Activated naive CD4-positive, alpha-beta T cell treated with Interleukin-2 at 50 U/mL for 16 hours (primary cell): ENCODE measurements at places on chromosomes 4 and X.
A peak's percentile ranks its signal among the peaks of the same experiment; 100 is the strongest.

- DNase-seq = no peak
Observed at GRCh38 chr4:121299367-121299766, 81.5 kb downstream of the QRFPR start.

DNA sequence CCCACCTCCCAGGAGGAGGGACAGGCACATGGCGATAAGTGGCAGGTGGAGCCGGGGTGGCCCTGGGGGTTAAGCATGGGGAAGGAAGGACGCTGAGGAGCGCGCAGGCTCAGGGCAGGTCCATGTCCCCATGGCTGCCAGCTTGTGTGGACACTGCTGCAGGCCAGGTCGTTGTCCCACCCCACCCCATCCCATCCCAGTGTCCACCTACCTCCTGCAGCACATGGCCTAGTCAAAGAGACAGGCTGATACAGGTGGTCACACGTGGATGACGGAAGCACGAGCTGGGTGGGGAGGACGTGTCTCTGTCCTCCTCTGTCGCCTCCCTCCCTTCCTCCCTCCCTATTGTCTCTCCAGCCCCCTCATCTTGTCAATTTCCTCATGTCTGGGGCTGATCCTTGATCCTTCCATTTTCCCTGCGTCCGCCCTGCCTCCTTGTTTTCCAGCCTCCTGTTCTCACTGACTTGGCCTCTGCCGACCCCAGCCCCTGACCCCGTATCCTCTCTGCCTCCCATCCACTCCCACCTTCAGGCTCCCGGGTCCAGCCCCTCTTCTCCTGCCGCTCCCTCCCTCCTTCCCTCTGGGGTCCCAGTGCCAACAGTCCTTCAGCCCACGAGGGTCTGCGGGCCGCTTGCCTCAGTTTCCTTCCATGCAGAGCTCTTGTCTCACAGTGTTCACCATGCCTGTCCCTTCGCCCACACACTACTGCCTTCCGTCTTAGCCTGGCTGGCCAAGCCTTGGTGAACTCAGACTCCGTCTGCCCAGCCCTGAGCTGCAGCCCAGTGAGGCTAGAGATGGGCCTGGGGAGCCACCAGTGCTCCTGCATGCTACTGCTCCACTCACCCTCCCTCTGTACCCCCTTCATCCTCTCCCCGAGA lies 15.5 kb upstream of the ADD1 start:
- no peak for DNase-seq

GRCh38 chr4:17068392-17068791 lies 169.9 kb upstream of the LDB2 start:
- no peak for DNase-seq

- DNase-seq = no peak
Observed at GRCh38 chr4:24965627-24966026, 52.8 kb upstream of the CCDC149 start.

DNA sequence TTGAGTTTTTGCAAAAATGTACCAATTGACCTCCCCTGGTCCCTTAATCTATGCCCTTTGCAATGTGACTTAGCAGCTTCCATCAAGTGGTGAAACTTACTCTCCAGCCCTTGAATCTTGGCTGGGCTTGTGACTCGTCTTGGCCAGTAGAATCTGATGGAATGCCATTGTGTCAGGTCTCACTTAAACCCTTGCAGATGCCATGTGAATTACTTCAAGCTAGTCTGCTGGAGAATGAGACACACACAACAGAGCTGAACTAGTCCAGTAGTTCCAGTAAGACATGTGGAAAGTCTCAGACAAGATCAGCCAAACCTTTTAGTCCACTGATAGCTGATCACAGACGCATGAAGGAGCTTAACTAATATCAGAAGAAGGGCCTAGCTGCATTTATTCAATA lies 567.8 kb upstream of the CPEB2 start:
- DNase-seq = no peak

DNA sequence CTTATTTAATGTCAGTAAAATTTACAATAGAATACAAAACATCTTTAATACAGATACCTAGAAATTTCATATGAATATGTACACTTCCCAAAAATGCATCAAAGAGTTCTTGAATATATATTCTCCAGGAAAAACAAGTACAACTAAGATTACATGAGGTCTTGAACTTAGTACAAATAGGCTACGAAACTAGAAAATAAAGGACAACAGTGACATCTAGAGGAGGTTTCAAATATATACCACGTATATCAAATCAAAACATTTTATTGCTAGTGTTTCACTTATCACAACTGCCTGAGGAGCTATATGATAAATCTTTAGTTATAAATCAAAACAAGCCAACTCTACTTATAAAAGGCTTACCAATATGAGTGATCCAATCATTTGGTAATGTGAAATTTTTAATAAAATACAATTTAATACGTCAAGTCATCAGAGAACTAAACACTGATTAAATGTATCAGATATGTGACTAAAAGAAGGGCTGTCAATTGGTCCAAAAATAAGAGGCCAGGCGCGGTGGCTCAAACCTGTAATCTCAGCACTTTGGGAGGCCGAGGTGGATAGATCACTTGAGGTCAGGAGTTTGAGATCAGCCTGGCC lies 36.6 kb downstream of the ANAPC10 start:
- no peak for DNase-seq

DNA sequence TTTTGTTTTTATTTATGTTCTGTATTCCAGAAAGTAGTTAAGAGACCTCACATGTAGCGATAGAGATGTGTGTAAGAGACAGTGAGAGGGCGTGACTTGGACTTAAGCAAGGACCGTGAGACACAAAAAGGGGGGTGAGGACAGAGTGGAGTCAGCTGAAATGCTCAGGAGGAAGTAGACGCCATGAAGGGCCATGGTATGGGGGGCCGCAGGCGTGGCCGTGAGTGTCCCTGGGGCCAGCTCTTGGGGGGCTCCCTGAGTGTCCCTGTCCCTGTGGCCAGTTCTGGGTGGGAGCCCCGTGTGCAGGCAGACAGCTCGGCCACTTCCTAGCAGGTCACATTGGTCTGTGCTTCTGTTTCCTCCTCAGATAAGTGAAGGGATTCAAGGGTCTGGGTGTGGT lies 23.0 kb upstream of the MSANTD1 start:
- no peak for DNase-seq

- DNase-seq = no peak
Observed at GRCh38 chr4:120750152-120750525, 172.4 kb downstream of the PRDM5 start.

- no peak for DNase-seq
Observed at GRCh38 chr4:164428561-164428960, 325.4 kb upstream of the SMIM31 start.

DNA sequence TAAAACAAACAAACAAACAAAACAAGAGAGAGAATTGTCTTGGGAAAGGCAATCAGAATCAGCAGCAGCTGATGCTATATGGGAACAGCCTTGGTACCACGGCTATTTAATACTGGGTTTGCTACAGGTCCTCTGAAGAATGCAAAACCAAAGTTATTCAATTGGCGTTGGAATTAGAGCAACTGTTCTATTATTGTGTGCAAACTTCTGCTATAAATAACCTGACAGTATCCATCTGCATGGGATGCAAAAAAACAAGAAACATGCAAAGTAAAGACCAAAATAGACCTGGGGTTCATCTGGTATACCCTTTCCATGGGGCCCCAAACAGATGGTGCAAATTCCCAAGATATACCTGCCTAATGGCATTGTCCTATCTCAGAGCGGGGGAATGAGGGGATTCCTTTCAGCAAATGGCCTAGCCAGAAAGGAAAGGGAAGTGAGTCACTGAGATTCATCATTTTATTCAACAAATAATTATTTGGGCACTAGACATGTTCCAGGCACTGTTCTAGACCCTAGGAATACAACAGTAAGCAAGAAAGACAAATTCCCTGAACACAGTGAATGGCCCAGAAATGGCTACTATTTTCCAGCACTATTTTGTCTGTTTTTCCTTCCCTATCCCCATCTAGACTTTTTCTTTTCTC lies 268.9 kb downstream of the FBXW7 start:
- no peak for DNase-seq

- no peak for DNase-seq
Observed at GRCh38 chr4:61886131-61886530, 686.0 kb downstream of the ADGRL3 start.

GRCh38 chrX:6227453-6227835 lies 1.2 kb downstream of the NLGN4X start:
- no peak for DNase-seq

- no peak for DNase-seq
Observed at GRCh38 chrX:132367314-132367713, 121.5 kb downstream of the MBNL3 start.

- DNase-seq = no peak
Observed at GRCh38 chrX:136158685-136159084, 11.4 kb downstream of the FHL1 start.

- DNase-seq = no peak
Observed at GRCh38 chr4:85496126-85496849, 21.3 kb downstream of the ARHGAP24 start.

GRCh38 chr4:147481577-147482109 lies 746 bp downstream of the EDNRA start:
- no peak for DNase-seq

GRCh38 chr4:84803720-84804119 lies 162.8 kb downstream of the WDFY3 start:
- no peak for DNase-seq

- DNase-seq = no peak
Observed at GRCh38 chr4:9999956-10000561, 21.2 kb downstream of the SLC2A9 start.

GRCh38 chrX:10049236-10049635 lies 82.1 kb downstream of the CLDN34 start:
- DNase-seq = no peak

- DNase-seq = no peak
Observed at GRCh38 chr4:67393699-67394281, 151.5 kb downstream of the CENPC start.

DNA sequence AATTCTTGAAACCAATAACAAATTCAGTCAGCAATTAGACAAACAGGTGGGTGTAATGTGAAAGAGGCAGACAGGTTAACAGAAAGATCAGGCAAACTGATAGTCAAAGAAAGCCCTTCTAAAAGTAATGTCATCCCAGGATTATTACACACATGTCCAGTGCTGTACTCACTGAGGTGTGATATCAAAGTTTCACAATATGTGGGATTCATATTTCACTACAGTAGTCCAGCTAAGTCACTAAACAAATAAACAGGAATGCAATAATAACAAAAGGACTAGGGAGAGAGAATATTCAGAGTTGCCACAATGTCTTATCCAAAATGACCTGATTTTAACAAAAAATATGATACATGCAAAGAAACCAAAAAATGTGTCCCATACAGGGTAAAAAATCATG lies 787.5 kb downstream of the FSTL5 start:
- DNase-seq = no peak

GRCh38 chrX:70527610-70528345 lies 83.1 kb downstream of the DLG3 start:
- DNase-seq = no peak

DNA sequence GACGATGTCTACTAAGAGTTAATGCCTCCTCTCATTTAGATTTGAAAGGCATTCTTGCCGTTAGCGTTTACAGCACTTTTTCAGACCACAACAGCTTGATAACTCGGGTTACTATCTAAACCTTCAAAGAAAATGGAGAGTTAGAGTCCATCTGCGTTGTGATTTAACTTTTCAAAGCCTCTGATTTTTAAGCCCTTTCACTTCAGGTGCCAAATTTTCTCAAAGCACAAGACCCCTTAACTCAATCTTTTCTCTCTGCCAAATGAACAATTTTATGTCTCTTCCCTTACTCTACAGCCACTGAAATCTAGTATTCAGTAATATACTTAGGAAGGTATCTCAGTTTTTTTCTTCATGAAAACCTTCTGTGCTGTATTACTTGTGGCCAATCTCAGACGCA lies 310.5 kb downstream of the TENM3 start:
- DNase-seq = no peak

DNA sequence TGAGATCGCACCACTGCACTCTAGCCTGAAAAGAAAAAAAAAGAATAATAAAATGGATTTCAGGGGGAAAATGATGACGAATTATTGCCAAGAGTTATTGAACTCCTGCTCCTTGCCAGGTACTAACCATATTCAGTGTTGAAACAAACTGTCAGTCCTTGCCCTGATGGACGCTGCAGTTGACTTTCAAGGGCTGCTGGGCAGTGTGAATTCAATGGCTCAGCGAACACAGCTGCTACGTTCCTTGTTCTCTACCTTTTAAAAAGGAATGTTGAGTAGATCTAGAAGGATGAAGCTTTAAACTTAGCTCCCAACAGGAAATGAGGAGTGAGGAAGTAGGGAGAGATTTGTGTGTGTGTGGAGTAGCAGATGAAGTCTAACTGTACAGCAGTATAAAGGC lies 2.7 kb downstream of the LIMCH1 start:
- no peak for DNase-seq

- no peak for DNase-seq
Observed at GRCh38 chr4:54852054-54852453, 194.3 kb downstream of the KIT start.

- no peak for DNase-seq
Observed at GRCh38 chr4:95409750-95410149, 139.0 kb downstream of the UNC5C start.

DNA sequence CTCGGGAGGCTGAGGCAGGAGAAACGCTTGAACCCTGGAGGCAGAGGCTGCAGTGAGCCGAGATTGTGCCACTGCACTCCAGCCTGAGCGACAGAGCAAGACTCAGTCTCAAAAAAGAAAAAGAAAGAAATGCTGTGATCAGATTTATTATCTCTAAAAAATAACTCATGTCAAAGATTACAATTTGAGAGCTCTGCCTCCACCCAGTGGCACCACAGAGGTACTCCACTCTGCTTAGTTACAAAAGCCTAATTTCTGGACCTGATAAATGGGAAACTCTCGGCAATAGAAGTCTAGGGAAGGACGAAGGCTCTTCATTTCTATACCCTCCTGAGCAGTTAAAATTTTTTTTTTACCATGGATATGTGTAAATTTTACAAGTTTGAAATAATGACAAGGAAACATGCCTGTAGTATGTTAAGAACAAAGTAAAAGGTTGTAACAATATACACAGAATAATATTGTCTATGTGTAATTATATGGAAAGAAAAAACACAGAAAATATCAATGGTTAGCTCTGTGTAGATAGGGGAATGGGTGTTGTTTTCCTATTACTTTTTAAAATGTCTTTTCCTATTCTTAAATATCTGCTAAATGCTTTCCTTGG lies 149.8 kb downstream of the STIM2 start:
- DNase-seq = peak; percentile 66

- no peak for DNase-seq
Observed at GRCh38 chr4:73762409-73762808, 22.0 kb downstream of the CXCL8 start.

- DNase-seq = no peak
Observed at GRCh38 chr4:147220833-147221232, 260.1 kb upstream of the EDNRA start.

DNA sequence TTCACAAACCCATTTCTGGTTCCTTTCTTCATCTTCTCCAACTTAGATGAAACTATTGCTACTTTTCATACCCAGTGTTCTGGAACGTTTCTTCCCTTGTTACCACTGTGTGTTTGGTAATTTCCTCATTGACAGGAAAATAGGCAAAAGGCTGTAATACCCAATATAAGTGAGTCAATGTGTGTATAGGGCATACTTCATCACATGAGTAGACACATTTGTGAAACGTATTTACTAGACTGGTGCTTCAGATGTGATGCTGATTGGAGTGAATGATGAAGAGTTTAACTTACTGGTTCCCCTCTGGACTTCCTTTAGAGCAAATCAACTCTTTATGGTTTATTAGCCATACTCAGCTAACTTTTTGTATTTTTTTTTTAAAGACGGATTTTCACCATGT lies 195.1 kb upstream of the ATP6AP2 start:
- no peak for DNase-seq
